ENCODE measurements at places on chromosomes 6 and 20.
A peak's percentile ranks its signal among the peaks of the same experiment; 100 is the strongest.

DNA sequence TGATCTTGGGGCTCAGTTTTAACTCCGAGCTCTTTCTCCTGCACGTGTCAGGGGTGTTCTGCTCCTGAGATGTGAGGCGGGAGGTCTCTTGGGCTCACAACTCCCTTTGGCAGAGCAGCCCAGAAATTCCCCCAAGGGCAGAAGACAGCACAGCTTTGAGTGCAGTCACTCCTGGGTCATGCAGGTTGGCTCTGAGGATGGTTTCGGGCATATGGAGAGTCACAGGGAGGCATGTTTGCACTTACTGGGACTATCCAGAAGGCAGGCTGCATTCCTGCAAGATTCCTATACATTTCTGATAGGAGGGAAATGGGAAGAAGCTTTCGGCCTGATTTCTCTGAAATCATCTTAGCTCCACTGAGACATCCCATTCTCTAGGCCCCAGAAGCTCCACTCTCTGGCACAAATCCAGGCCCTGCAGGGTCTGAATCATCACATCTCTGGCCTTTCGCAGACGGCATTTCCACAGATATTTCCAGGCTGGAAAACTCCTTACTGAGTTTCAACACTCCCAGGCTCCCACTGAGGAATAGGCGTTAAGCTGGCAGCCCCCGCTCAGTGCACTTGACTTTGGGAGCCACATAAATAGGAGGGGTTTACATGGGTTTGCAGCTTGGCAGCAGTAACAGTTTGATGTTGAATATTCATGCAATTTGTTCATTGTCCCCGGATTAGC lies 39.7 kb downstream of the AGPAT4 start:
- DNase-seq = peak; percentile 96

GRCh38 chr20:34066476-34067090 lies 45.5 kb downstream of the EIF2S2 start:
- DNase-seq = peak; percentile 82

DNA sequence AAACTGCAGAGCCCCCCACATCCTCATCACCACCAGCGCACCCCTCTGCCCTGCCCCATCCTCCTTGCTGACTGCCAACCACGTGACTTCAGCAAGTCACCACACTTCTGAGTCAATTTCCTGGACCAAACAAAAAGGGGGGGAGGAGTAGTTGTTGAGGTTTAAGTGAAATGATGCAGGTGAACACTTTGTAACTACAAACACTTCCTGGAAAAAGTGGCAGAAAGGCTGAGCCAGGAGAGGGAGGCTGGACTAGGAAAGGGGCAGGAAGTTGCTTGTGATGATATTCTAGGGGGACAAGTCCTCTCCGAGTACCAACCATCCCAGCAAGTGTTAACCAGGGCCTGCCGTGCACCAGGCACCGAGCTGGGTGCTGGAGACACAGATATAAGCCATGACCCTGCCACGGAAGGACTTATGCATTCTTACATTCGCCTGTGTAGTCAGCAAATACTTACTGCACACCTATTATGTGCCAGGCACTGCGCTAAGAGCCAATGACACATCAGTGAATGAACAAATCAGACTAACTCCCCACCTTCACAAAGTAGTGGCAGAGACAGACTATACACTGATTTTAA lies 67.3 kb downstream of the PREX1 start:
- DNase-seq = no peak

DNA sequence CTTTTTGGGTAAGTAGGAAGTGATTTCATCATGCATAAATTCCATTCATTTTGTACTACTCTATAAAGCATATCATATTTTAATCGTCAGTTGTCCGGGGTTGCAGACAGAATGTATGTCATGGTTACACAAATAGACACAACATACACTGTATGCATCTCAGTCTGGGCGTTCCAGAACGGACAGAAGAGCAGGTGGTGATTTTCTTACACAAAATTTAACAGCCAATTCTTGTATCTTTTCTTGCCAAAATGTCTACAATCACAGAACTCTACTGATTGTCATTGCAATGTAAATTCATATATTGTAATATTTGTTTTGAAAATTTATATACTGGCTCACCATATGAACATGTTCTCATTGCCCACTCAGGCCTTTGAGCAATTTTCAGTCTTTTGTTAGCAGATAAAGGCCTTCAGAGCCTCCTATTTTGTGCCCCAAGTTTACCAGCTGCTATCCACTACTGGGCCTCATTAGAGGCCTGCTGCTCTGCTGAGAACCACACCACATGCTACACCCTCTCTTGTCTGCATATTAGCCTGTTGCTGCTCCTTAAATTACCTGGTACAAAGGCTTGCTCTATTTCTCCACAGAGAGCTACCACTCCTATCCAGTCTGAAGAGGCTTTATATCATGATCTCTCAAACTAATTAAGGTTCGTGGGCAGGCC lies 61.5 kb downstream of the PRDM13 start:
- DNase-seq = no peak

GRCh38 chr6:13436399-13437217 lies 50.8 kb downstream of the GFOD1 start:
- DNase-seq = no peak

GRCh38 chr6:34339432-34339831 lies 53.0 kb downstream of the NUDT3 start:
- no peak for DNase-seq

DNA sequence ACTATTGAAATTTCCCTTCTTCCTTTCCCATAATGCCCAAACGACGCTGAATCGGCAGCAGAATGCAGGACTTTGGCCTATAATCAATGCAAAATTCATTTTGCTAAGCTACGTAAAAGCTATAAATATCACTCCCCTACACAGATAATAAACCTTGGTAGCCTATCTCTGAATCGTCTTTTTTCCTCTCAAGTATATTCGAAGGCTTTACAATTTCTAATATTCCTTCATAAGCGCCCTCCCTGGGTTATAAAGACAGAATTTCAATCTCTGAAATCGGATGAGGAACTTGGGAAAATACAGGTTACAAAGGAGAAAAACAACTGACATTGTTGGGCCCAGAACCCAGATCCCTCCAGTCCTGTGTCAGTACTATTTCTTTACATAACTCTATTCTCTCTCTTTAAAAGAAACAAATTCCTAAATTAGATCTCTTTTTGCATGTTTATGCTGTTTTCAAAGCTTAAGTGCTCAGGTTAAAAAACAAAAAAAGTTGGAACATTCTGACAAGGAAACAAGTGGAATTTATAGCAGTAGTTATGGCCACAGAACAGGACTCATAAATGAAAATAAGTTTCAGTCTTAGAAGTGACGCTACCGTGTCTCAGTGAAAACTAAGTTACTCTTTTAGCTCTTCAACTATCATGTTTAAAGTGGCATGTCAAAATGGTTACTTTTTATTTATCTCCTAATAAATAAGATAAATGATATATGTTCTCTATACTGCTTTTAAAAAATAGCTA lies 84.5 kb downstream of the SESN1 start:
- no peak for DNase-seq

- DNase-seq = no peak
Measured at GRCh38 chr6:15416932-15417509, 171.2 kb downstream of the JARID2 start.

- no peak for DNase-seq
Measured at GRCh38 chr6:90212274-90212673, 84.4 kb downstream of the BACH2 start.

DNA sequence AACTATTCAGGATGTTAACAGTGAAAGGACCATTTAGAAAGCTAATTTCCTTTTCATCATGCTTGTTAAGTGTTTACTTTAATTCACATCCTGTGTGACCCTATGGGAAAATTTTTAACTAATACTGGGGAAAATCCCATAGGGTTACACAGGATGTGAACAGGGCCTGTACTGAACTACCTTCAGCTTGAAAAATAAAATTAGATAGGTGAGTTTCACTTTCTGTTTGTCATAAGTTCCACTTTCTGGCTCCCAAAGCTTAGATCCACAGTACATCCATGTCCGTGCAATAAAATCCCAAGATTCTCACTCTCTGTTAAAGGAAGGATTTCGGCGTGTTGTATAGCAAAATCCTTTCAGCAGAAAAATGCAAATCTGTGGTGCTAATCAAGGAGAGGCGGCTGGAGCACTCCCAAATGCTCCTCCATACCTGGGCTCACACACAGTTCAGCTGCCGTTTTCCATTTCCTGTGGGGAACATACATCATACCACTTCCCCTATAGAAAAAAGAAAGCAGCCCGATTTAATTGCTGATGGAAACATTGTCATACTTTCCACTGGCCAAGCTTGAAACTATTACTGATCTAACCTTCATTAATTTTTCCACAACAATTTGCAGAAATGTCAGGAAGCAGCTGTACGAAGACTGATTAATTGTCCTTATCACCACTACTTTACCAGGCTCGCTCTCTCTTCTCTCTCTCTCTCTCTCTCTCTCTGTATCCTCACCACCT lies 125.2 kb downstream of the HIVEP2 start:
- peak; percentile 61 for DNase-seq

DNA sequence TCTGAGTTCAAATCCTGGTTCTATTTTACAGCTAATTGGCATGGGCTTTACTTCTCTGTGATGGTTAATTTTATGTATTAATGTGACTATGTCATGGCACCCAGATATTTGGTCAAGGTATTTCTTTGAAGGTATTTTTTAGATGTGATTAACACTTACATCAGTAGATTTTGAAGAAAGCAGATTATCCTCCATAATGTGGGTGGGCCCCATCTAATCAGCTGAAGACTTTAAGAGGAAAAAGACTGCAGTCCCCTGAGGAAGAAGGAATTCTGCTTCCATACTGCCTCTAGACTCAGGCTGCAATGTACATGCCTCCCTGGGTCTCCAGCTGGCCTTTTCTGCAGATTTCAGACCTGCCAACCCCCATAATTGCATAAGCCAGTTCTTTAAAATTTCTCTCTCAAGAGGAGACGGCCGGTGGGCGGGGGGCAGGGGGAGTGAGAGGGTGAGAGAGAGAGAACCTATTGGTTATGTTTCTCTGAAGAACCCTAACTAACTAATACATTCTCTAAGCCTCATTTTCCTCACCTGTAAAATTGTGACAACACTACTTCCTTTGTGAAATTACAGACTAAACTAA lies 338.2 kb upstream of the PRDM1 start:
- DNase-seq = no peak

DNA sequence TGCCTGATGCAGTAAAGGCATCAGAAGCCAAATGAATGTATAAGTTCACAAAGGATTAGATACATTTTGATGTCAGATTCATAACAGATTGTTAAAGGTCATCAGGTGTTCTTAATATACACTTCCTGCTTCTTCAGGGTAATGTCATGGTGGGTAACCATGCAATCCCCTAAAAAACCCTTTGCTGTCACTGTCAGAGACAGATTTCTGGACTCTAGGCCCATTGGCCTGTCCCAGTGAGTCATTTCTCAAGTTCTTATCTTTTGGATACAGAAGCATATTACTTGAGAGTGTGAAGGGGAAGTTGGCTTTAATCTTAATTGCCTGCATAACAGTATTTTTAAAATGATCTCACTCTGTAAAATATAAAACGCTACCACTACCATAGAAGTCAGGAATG lies 895.6 kb upstream of the MAP3K7 start:
- no peak for DNase-seq

GRCh38 chr6:167350275-167350696 lies 25.4 kb downstream of the TTLL2 start:
- no peak for DNase-seq

- no peak for DNase-seq
Measured at GRCh38 chr20:63752411-63753101, 13.0 kb downstream of the SLC2A4RG start.

DNA sequence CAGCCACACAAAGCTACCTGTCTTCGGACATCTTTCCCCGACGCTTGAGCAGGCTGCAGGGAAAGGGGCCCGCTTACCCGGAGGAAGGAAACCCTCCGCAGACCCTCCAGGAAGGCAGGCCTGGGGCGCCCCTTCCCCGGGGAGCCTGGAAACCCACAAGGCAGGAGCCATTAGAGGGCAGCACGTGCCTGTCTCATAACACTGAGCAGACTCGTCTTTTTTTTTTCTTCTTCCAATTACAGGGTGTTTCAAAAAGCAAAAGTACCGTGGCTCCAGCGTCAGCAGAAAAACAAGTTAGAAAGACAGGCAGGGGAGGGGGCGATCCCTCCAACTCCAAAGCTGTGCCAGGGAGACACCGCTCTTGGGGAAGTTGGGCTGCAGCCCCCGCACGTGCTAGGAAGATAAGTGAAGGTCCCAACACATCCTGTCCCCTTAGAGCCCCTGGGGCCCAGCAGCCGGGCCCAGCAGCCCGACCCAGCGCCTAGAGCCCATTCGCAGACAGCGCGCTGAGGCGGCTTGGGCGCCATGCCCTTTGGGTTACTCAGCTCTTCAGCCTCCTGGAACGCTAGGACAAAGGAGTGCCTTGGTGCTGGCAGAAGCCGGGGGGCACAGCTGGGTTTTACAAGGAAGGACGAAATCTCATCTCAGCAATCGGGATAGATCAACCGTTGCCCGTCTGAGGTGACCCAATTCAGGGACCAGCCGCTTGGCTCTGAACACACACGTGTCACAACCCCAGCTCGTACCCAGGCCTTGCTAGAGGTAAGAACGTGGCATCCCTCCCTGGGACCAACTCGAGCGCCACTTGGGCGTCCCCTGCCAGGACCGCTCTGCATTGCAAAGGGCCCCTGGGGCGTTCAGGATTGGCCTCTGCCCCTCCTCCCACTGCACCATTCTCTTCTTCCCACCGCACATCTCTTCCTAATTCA lies 136.3 kb downstream of the LY86 start:
- DNase-seq = peak; percentile 86

- peak; percentile 32 for DNase-seq
Measured at GRCh38 chr6:111776236-111777221, 96.7 kb downstream of the FYN start.

DNA sequence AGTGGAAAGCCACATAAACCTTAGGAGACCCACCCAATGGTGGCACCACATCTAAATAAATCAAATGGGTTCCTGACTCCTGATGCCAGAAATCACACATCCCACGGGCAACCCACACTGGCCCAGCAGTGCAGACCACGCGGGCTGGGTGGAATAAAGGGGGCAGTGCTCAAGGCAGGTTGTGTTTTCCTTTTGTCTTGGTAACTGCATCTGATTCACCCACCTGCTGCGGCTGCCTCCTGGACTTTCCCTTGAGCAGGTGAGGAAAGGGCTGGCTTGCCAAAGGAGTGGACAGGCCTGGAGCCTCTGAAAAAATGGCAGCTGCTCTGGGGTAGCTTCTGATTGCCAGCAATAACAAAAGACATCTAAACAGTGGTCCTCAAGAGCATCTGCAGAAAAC lies 119.5 kb upstream of the KCNK16 start:
- DNase-seq = no peak

GRCh38 chr6:84062519-84063154 lies 29.1 kb downstream of the MRAP2 start:
- DNase-seq = no peak

- no peak for DNase-seq
Measured at GRCh38 chr6:109521080-109521479, 38.1 kb upstream of the ZBTB24 start.

- DNase-seq = peak; percentile 90
Measured at GRCh38 chr20:43537921-43538877, 20.6 kb upstream of the SGK2 start.

- DNase-seq = peak; percentile 68
Measured at GRCh38 chr6:134447883-134448387, 130.0 kb upstream of the SGK1 start.

DNA sequence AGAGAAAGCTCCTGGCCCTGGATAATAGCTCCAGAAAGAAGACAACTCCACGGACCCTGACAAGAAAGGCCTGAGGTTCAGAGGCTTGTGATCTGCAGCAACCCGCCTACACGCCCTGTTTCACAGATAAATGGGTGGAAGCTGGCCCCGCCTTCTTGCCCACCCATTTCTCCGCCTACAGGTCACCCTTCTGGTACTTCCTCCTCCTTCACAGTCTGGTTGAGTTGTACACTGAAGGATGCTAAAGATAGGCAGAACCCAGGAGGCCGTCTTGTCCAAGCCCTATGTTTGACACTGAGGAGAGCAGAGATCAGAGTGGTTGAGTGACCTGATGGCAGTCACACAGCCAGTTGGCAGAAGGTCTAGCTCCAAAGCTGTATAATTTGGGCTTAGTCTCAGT lies 34.2 kb upstream of the MDGA1 start:
- DNase-seq = no peak

Measured in adipocyte (in vitro differentiated cells).